Epithelial cell of proximal tubule (primary cell): ENCODE measurements at places on chromosomes 3 and 15. TPM values are rescaled to one million over a fixed set of nuclear protein-coding genes. Genes with fewer than 3 reads are reported as not detected.

- no peak for DNase-seq
Observed at GRCh38 chr15:91413142-91413541, 313.1 kb downstream of the SV2B start.

DNA sequence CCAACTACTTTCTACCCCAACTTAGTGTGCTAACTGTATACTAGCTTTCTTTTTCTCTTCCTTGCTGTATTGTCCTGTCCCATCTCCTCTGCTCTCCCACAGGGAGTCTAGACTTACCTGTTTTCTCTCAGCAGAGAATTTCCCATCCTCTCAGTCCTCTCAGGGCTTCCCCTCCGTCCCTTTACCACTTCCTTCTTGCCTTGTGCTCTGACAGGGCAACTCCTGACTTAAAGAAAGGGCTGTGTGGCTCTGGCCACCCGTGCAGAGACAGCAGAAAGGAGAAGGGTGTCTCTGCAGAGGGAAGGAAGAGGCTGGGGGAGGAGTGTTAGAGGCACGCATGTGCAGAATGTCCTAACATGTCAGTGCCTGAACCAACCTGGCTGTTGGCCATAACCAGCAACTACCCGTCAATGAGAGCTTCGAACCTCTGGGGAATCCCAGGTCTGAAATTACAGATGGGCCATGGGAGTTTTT, at the start of gene GCSAM:
Gene GCSAM, minus strand, starts transcription at position 274 of the 474 bp plus-strand sequence. Its CDS starts 128 bp downstream, at position 146.
- DNase-seq, result no peak

DNA sequence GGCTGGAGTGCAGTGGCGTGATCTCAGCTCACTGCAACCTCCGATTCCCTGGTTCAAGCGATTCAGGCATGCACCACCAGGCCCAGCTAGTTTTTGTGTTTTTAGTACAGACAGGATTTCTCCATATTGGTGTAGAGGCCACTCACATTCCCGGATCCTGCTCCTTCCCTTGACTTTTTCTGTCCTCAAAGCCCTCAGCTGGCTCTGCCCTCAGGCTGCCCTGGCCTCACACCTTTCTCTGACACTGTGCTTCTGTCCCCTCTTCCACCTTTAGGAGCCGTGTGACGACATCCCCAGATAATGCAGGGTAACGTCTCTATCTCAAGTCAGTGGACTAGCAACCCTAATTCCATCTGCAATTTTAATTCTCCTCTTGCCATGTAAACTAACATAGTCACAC, 8.6 kb upstream of the CYFIP1 start:
- no peak for DNase-seq

DNA sequence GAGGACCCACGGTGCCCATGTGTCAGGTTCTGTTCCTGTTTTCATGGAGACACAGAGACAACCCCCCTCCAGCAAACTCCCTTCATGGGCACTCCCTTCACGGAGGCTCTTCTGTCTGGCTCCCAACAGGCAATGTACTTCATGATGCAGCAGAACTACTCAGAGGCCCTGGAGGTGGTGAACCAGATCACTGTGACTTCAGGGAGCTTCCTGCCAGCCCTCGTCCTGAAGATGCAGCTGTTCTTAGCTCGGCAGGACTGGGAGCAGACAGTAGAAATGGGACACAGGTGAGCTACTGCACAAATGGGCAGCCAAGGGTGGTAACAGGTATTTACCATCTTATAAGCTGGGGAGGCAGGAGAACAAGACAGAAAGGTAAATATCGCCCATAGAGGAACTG, 7.0 kb downstream of the TTC21A start:
- no peak for DNase-seq

GRCh38 chr3:22933051-22933840, 269.9 kb upstream of the UBE2E2 start:
- DNase-seq, result no peak

- no peak for DNase-seq
Observed at GRCh38 chr15:66716656-66717020, 14.6 kb downstream of the SMAD6 start.

- no peak for DNase-seq
Observed at GRCh38 chr3:183799461-183799860, 25.9 kb downstream of the MAP6D1 start.

- no peak for DNase-seq
Observed at GRCh38 chr15:77998592-77998991, 78.9 kb downstream of the TBC1D2B start.

RBP2 gene
- total RNA-seq, result not detected in 2 replicates

WNT7A gene
- total RNA-seq, result 8.6 and 10.3 TPM in 2 replicates

EXD1 gene
- not detected in 2 replicates for total RNA-seq

MESP2 gene
- total RNA-seq, result 1.1 and 2.5 TPM in 2 replicates
